DND-41 (cell line): ENCODE measurements at places on chromosomes 1 and 21.
A peak's percentile ranks its signal among the peaks of the same experiment; 100 is the strongest.

GRCh38 chr1:74357756-74358155, 122.6 kb downstream of the TNNI3K start:
- no peak for DNase-seq

GRCh38 chr1:97918961-97919360, 1.9 kb downstream of the DPYD start:
- DNase-seq: no peak

GRCh38 chr1:109910963-109911798, 532 bp downstream of the CSF1 start:
- peak; percentile 46 for DNase-seq

DNA sequence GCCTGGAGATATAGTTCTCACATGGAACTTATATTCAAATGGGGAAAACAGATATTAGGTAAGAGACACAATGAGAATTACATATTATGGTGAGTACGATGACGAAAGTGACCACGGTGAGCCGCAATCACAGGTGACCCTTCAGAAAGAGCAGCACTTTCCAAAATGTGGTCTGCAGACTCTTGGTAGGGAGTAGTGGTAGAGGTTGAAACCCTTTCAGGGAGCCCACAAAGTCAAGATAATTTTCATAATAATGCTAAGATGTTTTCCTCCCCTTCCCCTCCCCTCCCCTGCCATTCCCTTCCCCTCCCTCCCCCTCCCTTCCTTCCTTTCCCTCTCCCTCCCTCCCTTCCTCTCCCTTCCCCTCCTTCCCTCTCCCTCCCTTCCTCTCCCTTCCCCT, 83.5 kb upstream of the AKT3 start:
- DNase-seq: no peak

DNA sequence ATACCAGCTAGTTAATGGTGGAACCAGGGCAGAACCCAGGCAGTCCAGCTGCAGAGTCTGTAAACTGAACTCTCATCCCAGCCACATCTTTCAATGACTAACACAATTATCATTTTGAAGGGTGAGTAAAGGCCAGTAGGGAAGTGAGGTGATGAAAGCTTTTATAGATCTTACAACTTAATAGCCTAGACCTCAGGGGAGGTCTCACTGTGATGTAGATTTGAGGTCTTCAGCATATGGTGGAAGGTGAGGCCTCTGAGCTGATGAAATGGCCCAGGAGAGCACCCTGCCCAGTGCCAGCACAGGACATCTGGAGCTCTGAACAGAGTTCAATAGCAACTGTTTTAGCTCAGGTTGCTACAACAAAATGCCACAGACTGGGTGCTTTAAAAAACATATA, 44.8 kb upstream of the POU2F1 start:
- DNase-seq: no peak

DNA sequence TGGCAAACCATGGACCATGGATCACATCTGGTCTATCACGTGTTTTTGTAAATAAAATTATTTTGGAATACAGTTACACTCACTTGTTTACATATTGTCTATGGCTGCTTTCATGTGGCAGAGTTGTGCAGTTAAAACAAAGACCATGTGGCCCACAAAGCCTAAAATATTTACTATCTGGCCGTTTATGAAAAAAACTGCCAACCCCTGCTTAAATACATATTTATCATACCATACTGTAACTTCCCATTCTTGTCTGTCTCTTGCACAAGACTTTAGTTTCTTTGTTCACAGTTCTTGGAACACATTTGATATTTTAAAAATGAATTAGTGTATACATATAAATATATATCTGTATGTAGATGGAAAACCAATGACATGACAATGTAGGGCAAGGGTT, 141.5 kb downstream of the PAPPA2 start:
- no peak for DNase-seq

DNA sequence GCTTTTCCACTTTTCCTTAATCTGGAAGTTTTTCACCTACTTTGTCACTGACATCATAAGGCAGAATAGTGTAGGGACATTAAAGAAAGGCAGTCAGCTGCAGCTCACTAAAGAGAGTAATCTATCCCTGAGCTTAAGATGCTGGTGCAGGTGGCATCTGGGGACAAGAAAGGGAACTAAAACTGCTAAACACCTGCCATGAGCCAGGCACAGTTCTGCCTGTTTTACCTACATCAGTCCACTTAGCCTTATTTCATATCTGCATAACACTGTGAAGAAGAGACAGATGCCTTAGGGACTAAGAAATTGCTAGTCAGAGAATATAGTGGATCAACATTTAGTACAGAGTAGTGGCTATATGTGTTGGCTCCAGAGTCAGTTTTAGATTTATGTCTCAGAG, 88.1 kb downstream of the GPATCH2 start:
- no peak for DNase-seq

DNA sequence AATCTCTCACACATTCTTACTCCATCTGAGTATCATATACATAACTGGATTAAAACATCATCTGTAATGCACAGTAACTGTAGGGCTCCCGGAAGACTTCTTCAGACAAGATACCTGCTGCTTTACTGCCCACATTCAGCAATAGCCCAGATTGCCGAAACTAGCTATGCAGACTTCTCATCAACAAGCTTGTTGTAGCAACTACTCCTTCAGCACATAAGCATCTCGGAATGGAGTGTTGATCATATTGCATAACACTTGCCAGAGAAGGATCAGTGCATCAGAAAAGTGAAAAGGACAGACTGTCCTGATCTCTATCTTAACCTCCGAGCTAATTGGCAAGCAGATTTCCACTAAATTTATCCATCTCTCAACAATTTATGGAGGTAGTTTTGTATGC, 354.6 kb upstream of the C1orf87 start:
- DNase-seq: no peak

DNA sequence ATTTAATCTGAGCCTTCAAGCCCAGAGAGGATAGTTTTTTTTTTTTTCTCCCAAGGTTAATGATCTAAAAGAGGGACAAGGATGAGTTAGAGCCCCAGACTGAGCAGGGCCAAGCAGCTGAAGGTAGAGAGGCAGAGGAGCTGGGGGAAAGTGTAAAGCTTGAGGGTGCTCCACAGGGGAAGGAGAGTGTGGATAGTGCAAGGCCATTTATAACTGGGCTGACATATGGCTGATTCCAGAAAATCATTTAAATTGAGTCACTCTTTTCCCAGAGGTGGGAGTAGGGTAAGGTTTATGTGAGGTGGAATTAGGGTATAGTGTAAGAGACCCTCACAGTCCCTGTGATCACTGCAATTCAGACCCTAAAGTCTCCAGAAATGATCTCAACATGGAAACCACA, 55.8 kb downstream of the BEND5 start:
- no peak for DNase-seq

- DNase-seq: no peak
Measured at GRCh38 chr1:41790351-41790750, 128.4 kb downstream of the HIVEP3 start.

- no peak for DNase-seq
Measured at GRCh38 chr1:248590055-248590454, 7.4 kb downstream of the OR2T10 start.

GRCh38 chr1:93702111-93702827, 20.6 kb upstream of the BCAR3 start:
- DNase-seq: no peak

GRCh38 chr1:156807627-156808026, 9.0 kb downstream of the SH2D2A start:
- peak; percentile 13 for DNase-seq

- DNase-seq: no peak
Measured at GRCh38 chr1:112904831-112905261, 51.1 kb downstream of the SLC16A1 start.

DNA sequence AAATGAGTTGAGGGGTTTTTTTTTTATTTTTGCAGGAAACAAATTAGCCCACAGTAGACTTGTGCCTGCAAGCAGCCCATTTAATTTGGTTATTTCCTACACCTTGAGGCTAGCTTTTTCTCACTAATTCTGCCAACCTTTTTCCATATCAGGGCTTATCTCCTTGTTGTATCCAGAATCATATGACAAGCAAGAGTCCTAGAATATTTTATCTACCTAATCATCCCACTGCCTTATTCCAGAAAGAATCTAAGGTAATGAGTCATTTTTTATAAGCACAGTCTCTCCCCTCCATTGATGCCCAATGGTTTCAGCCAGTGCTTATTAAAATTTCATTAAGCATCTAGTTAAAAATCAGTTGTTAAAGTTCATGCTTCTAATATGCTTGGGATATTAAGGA, 324.1 kb downstream of the BARHL2 start:
- no peak for DNase-seq

DNA sequence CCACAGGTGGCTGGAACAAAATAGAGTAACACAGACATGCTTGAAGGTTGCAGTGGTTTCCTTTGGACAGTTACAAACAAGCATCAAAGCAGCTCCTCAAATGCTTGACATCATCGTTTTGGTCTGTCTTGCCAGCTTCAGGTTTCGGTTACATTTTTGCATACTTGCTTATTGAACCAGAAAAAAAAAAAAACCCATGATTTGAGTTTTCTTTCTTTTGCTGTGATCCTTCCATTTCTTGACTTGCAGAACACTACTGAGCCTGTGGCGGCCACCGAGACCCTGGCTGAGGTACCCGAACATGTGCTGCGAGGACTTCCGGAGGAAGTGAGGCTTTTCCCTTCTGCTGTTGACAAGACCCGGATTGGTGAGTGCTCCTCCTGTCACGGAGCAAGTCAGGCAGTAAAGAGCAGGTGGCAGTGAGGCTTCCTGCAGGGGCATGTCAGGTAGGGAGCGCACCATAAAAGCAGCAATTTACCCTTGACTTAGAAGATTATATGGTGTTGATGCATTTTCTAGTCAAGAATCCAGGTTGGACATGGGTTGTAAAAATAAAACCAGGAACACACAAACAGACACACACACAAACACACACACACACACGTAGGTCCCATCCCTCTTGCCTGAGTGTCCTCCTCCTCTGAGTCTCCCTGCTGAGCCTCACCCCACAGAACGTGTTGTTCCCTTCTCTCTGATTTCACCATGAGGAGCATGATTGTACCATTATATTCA, 30.9 kb downstream of the PRDM2 start:
- DNase-seq: peak; percentile 79

DNA sequence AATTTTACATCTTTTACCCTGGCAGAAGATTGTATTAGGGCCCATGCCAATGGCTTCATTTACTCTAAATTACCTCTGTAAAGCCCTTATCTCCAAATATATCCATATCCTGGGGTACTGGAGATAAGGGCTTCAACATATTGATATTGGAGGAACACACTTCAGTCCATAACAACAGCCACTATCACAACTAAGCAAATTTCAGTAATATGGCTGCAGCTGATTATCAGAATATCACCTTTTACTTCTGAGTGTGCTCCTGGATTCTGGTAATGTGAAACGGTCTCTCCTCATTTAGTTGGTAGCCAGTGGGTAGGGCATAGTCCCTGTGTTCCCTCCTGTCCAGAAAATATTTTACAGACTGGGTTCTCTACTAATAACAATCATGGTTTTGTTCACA, 53.3 kb downstream of the IVNS1ABP start:
- DNase-seq: no peak

DNA sequence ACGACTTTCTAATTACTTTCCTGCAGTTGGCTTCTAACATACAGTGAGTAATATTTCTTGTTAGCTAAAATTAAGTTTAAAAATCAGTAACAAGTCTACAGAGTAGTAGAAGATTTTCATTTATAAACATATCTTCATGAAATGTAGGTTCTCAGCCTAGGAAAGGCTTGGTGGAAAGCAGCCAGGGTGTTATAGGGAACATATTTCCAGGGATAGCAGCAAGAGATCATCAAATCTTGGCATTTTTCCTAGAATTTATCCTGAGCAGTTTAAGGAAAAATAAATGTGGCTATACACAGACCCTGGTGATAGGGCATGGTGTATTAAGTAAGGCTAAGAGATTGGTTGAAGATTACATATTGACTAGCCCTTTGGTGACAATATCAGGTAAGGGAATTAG, 203.5 kb upstream of the NEGR1 start:
- no peak for DNase-seq

- no peak for DNase-seq
Measured at GRCh38 chr1:188249811-188250210, 1421.1 kb downstream of the PLA2G4A start.

GRCh38 chr1:154888757-154889156, 18.7 kb upstream of the KCNN3 start:
- no peak for DNase-seq

GRCh38 chr1:160538985-160539651, 16.1 kb upstream of the SLAMF6 start:
- peak; percentile 23 for DNase-seq

GRCh38 chr1:183953031-183953430, 84.5 kb downstream of the COLGALT2 start:
- no peak for DNase-seq

DNA sequence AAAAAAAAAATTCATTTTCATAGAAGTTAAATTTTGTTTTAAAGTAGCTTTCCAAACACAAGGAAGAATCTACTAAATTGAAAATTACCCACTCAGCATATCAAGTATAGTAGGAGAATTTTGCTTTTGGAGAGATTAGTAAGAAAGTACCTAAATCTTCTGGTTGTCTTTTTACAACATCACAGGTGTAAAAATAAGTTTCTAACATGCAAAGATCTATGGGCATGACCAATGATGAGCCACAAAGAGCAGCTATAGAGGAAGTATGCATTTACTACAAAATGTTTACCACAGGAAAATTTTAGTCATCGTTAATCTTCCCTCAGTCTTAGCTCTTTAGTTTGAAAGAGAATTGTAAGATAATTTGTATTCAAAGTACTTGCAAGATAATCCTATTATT, 28.1 kb downstream of the ANGPTL3 start:
- DNase-seq: no peak

DNA sequence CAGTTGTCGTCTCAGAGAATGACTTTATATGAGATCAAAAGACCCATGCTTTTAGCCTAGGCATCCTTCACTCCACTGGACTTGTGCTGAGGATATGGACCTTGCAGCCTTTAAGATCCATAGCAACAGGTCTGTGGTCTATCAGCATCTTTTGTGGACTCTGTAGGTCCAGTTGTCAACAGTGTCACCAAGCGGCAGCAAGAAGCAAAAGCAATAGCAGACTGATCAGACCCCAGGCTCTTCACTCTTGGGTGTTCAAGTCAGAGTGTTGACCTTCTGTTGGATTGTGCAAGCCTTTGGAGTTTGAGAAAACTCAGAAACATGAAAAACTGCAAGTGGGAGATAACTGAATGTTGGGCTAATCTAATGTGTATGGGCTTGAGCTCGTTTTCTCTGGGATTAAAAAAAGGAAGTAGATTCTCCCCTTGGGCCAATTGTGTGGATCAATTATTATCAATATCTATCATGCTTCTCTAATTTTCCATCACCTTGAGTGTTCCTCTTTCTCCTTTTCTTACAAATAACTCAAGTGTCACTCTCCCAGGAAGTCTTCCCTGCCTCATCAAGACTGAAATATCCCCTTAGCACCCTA, 144.2 kb downstream of the LYPLAL1 start:
- DNase-seq: no peak
